ENCODE measurements at places on chromosomes 2 and 18. TPM values are rescaled to one million over a fixed set of nuclear protein-coding genes. Genes with fewer than 3 reads are reported as not detected.

DNA sequence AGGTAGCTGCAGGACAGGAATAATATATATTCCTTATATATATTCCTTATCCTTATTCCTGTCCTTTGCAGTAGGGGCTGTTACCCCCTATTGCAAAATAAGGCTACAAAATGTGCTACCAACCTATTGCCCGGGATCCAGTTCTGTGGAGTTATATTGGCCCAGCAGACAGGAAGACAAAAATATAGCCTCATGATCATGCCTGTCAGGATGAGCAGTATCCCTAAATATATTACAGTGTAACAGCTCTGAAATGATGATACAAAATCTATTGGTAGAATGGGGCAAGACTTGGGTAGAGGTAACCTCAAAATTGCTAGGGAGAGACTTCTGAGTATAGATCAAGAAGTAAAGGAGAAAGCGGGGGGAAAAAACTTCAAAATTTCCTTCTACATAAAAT, 31.6 kb upstream of the MARCHF7 start:
- DNase-seq = no peak

GRCh38 chr2:39059366-39059952, 61.4 kb downstream of the SOS1 start:
- peak; percentile 44 for DNase-seq

DNA sequence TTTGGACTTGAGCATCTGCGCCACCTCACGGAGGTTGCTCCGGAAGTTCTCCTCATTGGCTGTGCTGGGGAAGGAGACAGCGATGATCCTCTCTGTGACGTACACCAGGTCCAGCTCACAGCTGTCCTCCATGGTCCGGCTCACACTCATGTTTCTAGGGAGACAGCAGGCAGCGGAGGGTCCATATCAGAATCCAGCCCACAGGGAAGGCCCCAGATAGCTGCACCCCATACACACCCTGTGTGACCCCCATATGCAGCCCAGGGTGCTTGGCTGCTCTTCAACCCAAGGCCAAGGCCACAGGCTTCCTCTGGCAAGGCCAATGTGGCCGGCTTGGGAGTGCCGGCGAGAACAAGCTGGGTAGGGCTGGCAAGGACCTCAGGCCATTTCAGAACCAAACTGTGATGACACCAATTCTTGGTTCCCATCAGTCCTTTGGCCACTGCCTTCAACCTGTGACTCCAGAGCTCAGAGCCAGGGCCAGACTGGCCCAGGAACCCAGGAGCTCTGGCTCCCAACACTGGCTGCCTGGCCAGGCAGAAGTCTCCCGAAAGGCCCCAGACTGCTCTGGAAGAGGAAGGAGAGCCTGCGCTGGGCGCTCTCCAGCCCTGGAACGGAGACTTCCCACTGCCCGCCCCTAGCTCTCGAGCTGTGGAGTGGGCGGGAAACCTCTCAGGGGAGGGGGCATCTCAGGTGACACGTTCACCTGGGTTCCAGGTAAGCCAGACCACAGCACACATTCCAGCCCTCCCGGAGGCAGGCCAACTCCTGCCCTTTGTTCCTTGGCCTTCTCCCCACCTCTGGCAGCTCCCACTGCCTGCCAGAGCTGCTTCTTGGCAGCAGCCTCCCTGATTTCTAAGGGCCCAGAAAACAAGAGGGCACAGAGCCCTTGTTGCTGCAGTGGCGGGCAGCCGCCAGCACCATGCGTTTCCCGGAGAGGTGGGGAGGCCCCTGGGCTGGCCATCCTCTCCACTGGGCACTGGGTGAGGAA, 104.7 kb downstream of the TNS1 start:
- DNase-seq = no peak

GRCh38 chr18:11990539-11990938, 9.2 kb downstream of the IMPA2 start:
- no peak for DNase-seq

DNA sequence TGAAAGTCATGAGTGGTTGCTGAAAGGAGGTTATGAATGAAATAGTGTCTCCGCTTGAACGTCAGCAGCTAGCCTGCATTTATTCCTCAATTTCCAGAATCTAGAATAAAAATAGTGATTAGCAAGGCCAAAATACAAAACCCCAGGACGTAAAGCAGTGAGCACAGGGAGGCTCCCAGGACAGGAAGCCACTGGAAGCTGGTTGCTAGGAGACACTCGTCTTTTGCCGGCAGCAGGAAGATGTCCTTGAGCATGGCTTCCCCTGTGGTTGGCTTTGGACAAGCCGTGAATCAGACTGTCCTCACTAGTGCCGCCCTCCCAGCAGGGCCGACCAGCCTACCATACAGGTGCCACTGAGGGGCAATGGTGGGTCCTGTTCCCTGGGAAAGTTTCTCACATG, 374.4 kb downstream of the MTX2 start:
- DNase-seq = no peak

- DNase-seq = peak; percentile 29
Observed at GRCh38 chr2:55518841-55519165, 715 bp upstream of the CFAP36 start.

GRCh38 chr2:28219138-28219537, 173.5 kb upstream of the FOSL2 start:
- DNase-seq = no peak

GRCh38 chr2:60094450-60094929, 459.0 kb downstream of the BCL11A start:
- DNase-seq = no peak

HOXD13 gene
- 0.20 TPM for polyA plus RNA-seq

IGFBP5 gene
- 272 TPM for polyA plus RNA-seq

FOXI3 gene
- 0.19 TPM for polyA plus RNA-seq

SFT2D3 gene
- not detected for polyA plus RNA-seq

RAB6C gene
- 0.52 TPM for polyA plus RNA-seq

RRM2 gene
- polyA plus RNA-seq = 62.1 TPM

Measured in renal pelvis (tissue), 12 donors.